DND-41 (cell line): ENCODE measurements at places on chromosomes 11 and 22.

DNA sequence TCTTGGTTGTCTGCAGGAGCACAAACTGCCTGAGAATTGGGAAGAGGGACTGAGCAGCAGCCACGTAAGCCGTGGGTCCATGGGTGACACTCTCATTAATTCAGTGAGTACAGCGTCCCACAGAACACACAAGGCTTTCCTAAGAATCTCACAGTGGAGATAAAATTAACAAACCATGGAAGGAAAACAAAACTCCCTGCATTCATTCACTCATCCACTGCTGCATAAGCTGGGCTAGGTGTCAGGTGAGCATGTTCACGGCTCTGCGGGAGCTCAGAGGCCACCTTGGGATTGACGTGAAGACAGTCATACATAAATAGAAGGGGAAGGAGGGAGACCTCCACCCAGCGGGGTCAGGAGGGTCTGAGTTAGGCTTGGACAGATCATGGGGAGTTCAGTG is 1442.7 kb downstream of the TBC1D22A start:
- DNase-seq = no peak

- no peak for DNase-seq
Observed at GRCh38 chr22:20459152-20459542, 21.5 kb upstream of the SCARF2 start.

GRCh38 chr11:133785795-133786340 is 59.4 kb downstream of the SPATA19 start:
- DNase-seq = no peak

- no peak for DNase-seq
Observed at GRCh38 chr22:43066844-43067385, 22.3 kb downstream of the TTLL1 start.

DNA sequence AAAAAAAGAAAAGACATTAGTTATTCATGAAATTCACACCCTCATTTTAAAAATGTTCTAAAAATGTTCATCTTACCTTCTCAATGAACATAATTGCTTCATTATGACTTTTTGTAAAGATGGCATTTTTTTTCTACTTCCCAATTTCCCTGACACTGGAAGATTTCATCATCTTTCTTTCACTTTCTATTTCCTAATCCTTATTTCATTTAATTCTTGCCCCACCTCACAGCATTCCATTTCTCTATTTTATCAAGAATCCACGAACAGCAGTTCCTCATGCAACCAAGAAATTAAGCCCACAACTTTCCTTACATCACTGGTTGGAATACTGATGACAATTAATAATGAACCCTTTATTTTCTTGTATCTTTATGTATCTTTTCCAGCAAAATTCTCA is 1.9 kb downstream of the PATL1 start:
- DNase-seq = no peak

DNA sequence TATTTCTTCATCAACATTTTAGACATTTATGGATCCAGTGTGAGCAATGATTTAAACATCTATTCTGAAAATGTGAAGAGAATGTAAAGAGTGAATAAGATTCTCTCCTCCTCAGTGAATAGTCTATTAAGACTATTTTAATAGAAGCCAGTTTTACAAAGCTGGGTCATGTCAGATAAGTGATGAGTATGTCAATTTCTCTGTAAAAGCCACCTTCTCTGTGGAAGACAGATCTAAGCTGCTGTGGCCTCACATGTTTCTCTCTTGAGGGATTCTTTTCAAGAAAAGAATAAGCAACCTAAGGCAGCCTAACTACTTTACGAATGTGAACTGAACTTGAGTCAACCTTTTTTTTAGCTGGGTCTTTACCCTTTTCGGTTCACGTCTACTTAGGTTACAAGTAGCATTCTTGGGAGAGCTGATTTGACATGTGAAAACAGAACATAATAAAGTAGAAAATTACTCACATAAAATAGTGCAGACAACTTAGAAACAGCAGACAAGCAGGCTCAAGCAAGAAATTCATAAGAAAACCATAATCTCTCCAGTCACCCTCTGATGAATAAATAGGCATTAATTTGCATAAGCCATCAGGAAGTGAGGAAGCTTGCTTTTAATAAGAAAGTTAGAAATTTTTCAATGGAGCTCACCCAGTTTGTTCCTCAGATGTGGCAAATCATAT is 9.9 kb downstream of the CTSC start:
- DNase-seq = no peak

- DNase-seq = no peak
Observed at GRCh38 chr11:17772704-17773600, 38.4 kb downstream of the KCNC1 start.

DNA sequence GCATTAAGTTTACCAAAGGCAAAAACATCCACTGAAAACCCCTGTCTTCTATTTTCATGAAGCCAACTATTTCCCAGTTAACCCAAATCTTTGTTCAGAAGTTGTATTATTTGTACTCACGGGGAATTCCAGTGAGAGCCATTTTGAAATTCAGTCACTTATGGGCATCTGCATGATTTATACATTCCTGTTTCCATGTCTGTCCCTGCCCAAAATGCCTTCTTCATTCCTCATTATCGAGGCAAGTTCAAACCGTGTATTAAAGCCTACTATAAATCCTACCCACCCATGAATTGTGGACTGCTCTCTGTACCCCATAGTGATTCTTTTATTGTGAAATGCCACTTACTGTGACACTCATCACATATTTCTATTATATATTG is 772.7 kb downstream of the DLG2 start:
- DNase-seq = no peak

DNA sequence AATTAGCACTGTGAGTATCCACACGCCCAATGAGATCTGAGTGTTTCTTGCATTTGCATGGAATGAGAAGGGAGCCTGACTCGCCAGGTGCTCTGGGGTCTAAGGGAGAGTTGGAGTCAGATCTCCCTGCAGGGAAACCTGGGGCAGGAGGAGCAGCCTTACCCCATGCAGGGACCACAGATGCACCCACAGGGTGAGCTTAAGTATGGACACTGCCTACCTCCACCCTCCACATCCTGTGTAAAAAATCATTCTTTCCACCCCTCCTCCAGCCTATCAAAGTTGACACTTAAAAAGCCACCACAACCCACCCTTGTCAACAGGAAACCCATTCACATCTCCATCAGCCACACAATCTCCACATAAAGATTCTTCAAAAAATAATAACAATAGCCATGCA is 67.0 kb upstream of the IGLL5 start:
- peak; percentile 79 for DNase-seq

- no peak for DNase-seq
Observed at GRCh38 chr11:61697764-61698163, 17.6 kb downstream of the DAGLA start.

GRCh38 chr11:35523331-35523768 is 2.1 kb downstream of the PAMR1 start:
- DNase-seq = no peak

GRCh38 chr11:87046824-87047223 is 9.1 kb downstream of the TMEM135 start:
- DNase-seq = no peak

DNA sequence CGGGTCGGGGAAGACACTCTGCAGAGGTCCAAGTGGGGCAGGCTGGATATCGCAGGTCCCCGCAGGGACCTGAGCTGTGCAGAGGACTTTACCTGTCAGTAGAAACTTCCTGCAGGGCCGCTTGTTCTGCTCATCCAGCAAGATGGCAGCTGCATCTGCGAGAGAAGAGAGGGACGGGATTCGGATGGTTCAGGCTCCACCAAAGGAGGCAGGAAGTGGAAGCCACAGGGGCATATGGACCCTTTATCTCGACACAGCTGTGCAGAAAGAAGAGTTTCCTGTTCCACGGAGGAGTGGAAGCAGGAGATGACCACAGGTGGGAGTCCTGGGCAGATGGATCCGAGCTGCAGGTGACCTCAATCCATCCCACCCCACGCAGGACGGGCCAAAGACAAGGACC is 22.5 kb downstream of the CABP7 start:
- DNase-seq = peak; percentile 20

- DNase-seq = no peak
Observed at GRCh38 chr11:1060852-1061616, 13.6 kb upstream of the MUC2 start.

- DNase-seq = peak; percentile 67
Observed at GRCh38 chr11:116852261-116853031, 15.0 kb upstream of the APOA1 start.

GRCh38 chr22:35569916-35570315 is 29.3 kb downstream of the RASD2 start:
- no peak for DNase-seq

- no peak for DNase-seq
Observed at GRCh38 chr11:120714438-120714837, 202.9 kb downstream of the GRIK4 start.

DNA sequence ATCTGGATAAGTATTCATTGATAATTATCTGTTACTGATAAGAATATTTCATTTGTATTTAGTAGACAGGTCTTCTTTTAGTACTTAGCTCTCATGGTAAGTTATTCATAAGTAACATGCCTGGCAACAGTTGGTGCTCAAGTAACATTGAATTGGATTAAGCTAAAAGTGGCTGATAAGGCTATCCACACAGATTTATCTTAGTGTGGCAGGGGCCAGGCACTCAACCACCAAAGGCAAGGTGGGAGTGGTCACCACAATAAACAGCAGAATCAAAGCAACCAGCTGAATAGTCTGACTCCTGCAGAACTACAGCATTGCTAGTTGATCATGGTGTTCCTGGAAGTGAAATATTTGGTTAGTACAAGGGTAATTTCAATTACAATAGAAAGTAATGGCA is 33.0 kb upstream of the NARS2 start:
- DNase-seq = no peak

- DNase-seq = no peak
Observed at GRCh38 chr11:11772865-11773515, 68.8 kb upstream of the USP47 start.
